ENCODE measurements at places on chromosomes 16 and 17.
A peak's percentile ranks its signal among the peaks of the same experiment; 100 is the strongest.

DNA sequence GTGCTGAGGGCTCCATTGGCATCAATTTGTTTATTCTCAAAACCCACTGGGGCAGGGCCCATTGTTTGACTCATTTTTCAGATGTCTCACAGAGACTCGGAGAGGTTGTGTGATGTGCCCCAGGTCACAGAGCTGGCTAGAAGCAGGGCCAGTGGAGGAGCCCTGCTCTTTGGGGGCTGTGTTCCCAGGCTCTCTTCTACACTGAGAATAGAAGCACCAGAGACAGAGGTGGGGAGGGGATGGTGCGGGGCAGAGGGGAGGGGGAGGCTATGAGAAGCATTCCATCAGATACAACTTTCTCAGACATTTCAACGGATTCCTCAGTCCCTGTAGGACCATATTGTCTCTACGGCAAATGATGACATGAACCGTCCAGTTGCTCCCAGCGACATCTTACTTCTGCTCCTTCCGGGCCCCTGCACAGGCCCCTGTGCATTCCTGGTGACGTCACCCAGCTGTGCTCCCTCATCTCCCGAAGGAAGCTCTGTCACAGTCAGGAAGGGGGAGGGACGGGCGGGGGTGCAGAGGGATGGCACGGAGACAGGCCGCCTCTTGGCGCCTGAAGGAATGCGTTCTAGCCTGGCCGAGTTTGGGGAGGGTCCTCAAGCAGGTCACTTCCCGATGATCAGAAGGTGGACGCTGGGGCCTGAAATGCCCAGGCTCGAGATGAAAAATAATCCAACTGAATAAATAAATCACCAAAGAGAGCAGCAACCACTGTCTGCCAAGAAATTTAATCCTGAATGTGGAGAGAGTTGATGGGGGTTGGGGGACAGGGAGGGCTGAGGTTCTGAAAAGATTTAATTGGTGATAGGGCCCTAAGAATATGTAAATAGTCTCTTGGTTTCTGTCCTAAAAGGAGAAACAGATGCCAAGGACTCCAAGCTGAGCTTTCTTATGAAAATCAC lies 114.1 kb downstream of the NOG start:
- DNase-seq: peak; percentile 68

DNA sequence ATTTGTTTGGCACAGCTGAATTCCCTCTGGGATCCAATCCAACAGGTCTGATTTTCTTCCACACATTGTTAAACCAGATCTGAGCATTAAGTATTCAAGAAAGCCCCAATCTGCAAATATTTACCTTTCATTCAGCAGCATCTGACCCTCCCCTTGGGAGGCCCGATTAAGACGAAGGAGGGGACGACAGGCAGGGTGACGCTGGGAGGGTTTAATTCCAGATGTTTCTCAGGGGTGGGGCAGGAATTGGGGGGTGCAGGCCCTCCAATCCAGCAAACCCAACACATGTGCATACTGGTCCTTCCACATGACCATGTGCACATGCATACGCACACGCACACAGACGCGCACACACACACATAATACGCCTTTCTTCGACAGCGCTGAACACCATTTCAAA lies 240.5 kb downstream of the GSG1L start:
- no peak for DNase-seq

GRCh38 chr17:38851434-38851833 lies 2.1 kb downstream of the RPL23 start:
- DNase-seq: no peak

GRCh38 chr16:29805232-29806098 lies 864 bp upstream of the MAZ start:
- peak; percentile 88 for DNase-seq

DNA sequence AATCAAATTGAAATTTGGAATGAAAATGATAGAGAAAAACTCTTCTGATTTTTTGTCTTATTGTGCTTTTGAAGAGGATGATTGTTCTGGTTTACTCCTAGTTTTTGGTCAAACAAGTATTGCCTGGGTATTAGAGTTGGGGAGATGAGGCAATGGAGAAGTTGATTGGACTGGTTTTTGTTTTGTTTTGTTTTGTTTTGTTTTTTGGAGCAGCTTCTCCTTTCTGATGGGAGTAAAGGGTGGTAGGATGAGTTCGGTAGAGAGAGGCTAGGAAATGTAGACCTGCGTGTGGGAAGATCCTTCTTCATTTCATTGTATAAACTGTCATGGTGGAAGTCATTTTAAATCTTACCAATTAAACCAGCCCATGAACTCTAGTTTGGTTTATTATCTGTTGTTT lies 17.7 kb downstream of the ATP6V0A1 start:
- DNase-seq: no peak

- no peak for DNase-seq
Observed at GRCh38 chr17:1054656-1055055, 57.7 kb downstream of the TIMM22 start.

- DNase-seq: peak; percentile 85
Observed at GRCh38 chr16:57807968-57808528, 5.8 kb upstream of the KIFC3 start.

- no peak for DNase-seq
Observed at GRCh38 chr16:67703626-67704025, 15.5 kb downstream of the GFOD2 start.

- no peak for DNase-seq
Observed at GRCh38 chr17:36702636-36703035, 101.3 kb downstream of the MRM1 start.

DNA sequence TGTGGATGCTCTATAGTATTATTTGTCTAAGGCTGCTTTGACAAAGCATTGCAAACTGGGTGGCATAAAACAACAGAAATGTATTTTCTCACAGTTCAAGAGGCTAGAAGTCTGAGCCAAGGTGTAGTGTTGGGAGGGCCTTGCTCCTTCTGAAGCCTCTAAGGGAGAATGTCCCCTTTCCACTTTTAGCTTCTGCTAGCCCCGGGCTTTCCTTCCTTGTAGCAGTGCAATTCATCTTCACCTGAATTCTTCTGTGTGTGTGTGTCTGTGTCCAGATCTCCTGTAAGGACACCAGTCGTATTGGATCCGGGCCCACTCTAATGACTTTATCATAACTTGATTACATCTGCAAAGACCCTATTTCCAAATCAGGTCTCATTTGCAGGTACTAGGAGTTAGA lies 18.1 kb downstream of the KCNJ16 start:
- DNase-seq: no peak

DNA sequence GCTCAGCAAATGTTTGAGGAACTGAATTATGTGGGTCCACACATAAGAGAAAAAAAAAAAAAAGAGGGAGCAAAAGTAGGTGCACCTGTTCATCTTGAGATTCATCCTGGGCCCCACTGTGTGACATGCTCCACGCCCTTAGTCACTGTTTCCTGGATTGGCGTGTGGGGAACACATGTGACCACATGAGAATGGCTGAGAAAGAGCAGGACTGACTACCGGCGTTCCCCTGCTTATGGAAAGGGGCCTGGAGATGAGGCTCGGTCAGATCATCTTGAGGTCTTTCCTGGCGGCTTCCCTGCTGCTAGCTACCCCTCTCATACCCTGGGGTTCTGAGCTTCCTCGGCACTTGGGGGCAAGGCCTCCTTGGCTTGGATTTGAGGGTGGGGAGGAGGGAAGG lies 3.9 kb downstream of the DEXI start:
- DNase-seq: no peak

DNA sequence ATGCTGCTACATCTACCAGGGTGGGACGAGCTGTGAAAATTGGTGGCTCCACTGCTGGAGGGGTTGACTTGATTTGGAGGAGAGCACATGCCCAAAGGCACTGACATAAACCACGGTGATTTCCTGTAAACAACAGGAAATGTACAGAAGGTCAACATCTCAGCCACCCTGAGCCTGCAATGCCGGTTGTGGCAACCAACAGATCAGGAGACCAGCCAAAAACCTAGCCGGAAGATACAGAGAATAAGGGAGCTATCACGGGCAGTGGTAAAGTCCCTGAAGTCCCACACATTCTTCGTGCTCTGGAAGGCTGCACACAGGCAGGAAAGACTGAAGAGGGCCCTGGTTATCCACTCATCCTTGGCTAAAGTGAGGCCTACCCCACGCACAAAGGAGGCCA lies 56.2 kb downstream of the ADCY9 start:
- no peak for DNase-seq

DNA sequence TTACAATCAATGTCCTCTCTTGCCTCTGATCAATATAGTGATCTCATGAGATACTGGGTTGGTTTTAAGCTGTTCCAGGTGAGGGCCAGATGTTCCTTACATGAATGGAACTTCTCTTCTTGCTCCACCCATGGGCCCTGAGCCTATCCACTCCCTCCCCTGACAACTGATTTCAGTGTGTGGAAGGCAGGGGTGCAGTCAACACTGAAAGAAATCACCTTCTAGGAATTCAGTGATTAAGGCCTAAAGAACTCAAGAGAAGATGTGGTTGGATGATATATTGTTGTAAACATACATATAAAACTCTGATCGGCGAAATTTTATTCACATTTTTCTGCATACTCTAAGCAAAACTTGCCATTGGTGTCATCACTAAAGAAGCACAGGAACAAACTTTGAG lies 6.7 kb upstream of the GOSR2 start:
- DNase-seq: no peak

GRCh38 chr16:88881675-88882357 lies 15.4 kb upstream of the PABPN1L start:
- no peak for DNase-seq

GRCh38 chr17:31321481-31321880 lies at the start of gene EVI2A:
TSS of gene EVI2A (minus strand) at chr17:31321622. CDS start at chr17:31319013, 2,609 bp downstream.
- peak; percentile 23 for DNase-seq

DNA sequence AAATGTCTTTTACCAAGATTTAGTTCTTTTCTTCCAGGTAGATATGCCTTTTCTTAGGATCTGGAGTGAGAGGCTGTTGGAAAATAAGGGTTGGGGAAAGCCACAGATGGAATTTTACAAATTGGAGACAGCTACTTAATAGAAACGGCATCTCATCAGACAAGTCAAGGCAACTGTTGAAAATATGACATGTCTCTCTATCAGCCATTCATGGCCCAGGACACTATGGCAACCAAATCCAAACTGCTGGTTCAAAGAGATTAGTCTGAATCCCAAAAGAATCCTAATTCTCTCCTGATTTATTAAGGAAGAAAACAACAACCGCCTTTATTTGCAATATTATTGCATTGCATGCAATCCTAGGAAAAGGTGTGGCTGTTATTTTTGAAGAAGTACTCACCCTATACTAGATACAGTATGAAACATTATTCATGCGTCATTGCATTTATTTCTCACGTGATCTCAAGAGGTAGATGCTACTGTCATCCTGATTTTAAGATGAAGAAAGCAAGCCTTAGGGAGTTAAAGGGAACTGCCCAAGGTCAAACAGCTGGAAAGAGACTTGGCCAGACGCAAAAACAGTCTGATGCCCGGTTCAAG lies 12.6 kb upstream of the CEP20 start:
- DNase-seq: no peak

GRCh38 chr17:54971147-54971546 lies 2.6 kb downstream of the STXBP4 start:
- DNase-seq: no peak

DNA sequence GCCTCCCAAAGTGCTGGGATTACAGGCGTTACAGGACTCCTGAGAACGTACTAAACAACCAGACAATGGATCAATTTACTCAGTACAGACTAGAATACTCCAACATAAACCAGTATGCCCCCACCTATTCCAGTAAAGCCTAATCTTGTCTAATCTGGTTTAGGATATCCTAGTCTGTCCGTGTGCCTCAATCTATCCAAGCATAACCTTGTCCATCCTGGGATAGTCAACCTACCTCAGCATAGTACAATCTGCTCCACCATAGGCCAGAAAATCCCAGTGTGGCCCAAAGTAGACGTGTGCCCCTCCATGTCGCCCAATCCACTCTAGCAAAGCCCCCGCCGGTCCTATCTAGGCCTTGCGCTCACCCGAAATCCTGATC lies 625 bp downstream of the DVL2 start:
- no peak for DNase-seq

GRCh38 chr17:50101346-50102163 lies 6.4 kb downstream of the PDK2 start:
- DNase-seq: no peak

DNA sequence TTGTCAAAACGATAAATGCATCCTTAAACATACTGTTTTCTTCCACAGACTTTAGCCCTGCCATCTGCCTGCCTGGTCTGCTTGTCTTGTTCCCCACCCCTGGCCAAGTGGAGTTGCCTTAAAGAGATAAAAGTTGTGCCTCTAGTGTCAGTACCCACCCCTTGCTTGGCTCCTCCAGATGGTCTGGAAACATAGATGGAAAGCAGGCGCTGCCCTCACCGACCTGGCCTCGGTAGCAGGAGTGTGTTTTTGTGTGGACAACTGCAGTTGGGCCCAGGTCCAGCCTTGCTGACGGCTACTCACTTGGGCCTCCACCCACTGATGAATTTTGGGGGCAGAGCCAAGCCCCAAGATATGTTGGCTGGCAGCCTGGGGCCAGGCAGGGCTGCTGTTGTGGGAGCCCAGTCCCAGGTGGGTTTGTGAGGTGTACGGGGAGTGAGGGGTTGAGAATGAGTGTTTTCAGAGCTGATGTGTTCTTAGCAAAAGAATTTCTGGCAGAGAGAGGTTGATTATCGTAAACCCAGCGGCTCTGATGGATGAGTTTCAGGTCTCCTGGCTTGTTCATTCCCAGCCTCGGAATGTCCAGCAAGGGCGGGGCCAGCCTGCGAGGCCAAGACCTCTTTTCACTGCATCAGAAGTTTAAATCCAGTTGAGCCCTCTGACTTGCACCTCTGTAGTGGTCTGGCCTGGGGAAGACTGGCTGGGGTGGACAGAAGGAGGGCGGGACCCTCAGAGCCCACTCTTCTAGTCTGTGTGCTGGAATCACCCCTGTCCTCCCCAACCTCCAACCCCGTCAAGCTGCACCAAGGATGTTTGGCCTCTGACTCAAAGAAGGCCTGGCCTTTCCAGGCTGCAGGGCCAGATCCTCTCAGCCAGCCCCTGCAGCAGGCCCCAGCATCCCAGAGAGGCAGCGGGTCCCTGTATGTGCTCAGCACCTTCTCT lies 179.7 kb downstream of the RAB11FIP4 start:
- no peak for DNase-seq

DNA sequence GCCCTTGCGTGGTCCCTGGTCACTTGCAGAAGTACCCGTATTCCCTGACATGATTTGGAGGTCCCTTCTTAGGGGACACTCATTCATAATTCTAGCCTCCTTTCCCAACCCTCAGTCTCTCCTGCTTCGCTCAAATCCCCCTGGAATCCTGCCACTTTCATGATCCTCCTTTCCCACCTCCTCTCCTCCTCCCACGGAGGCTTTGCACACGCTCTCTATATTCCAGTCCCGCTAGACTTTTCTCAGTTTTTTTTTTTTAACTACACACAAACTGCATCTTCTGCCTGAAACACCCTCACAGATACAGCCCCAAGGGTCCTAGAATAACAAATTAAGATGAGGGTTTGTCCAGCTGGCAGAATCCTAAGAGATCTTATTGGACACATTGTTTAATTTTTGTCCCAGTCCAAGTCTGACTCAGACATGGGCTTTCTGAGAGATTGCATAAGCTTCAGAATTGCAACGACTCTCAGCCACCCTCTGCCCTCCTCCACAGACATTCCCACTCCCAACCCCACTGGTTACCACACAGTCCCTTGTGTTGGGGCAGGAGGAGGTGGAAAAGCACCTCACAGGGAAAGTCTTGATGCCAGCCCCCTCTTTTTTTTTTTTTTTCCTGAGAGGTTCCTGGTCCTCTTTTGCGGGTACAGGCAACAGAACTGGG lies 739.5 kb upstream of the EEF2KMT start:
- no peak for DNase-seq

GRCh38 chr16:56161658-56162057 lies 29.6 kb upstream of the GNAO1 start:
- DNase-seq: no peak

All from iPS-NIHi11 (cell line).